Ammon's horn (tissue), 1 donor: ENCODE measurements at places on chromosomes 1 and 21.

GRCh38 chr1:31498376-31499040 is 77.8 kb upstream of the TINAGL1 start:
- no peak for DNase-seq

GRCh38 chr1:226274138-226274537 is 34.8 kb downstream of the LIN9 start:
- no peak for DNase-seq

GRCh38 chr1:182279724-182280503 is 111.7 kb downstream of the GLUL start:
- DNase-seq = peak; percentile 98

- no peak for DNase-seq
Observed at GRCh38 chr1:241782396-241782795, 65.6 kb upstream of the EXO1 start.

DNA sequence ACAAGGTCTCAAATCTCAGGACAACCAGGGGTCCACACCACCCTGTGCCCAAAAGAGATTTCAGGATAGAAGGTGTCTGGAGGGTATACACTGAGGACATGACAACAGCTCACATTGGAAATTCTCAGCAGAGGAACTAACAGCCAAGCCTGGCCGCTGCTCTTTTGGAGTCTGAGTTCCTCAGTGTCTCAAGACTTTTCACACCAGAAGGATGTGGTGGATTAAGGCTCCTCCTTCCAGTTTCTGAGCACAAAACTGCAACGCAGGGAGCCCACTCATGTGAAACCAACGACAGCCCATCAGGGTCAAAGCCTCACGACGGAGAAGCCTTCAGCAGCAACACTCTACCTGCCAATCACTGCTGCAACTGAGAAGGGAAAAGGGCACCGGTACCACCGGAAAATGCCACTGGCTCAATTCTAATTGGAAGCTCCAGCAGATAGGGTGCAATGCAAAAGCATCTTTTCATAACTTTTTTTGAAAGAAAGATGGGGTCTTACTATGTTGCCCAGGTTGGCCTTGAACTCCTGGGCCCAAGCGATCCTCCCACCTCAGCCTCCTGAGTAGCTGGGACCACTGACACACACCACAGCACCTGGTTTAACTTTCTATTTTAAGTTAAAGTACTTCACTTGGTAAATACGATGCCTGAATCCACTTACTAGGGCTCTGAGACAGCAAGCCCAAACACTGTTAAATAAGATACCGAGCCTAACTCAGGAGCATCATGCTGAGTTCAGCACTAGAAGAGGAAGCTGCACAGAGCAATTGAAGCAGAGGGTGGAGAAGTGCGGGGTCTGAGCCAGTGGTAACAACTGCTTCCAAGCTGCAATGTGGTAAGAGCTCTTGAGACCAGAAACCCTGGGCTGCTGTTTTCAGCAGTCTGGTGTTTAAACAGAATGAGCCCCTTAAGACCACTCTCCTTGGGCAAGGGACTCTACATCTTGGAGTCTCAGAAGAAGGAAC is 7.8 kb downstream of the CAPZB start:
- DNase-seq = peak; percentile 60

DNA sequence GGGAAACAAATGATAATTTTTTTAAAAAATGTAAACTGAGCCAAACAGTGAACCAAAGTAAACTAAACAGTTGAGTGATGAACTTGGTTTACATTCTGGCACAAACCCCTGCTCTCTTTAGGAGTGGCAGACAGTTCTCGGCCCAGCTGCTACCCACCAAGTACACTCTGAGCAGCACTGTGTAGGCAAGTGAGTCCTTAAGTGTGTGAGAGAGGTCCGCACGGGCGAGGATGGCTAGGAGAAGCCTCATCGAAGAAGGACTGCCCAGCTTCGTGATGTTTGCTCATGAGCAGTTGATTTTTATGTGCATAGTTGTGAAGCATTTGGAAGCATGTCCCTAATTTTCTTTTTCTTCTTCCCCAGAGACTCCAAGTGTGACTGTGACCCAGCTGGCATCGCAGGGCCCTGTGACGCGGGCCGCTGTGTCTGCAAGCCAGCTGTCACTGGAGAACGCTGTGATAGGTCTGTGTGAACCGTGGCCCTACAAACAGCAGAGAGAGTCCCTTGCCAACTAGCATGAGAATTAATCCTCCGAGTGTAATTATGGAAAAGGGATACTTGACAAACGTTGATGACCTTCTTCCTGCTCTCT is 32.1 kb downstream of the LAMC2 start:
- DNase-seq = no peak

DNA sequence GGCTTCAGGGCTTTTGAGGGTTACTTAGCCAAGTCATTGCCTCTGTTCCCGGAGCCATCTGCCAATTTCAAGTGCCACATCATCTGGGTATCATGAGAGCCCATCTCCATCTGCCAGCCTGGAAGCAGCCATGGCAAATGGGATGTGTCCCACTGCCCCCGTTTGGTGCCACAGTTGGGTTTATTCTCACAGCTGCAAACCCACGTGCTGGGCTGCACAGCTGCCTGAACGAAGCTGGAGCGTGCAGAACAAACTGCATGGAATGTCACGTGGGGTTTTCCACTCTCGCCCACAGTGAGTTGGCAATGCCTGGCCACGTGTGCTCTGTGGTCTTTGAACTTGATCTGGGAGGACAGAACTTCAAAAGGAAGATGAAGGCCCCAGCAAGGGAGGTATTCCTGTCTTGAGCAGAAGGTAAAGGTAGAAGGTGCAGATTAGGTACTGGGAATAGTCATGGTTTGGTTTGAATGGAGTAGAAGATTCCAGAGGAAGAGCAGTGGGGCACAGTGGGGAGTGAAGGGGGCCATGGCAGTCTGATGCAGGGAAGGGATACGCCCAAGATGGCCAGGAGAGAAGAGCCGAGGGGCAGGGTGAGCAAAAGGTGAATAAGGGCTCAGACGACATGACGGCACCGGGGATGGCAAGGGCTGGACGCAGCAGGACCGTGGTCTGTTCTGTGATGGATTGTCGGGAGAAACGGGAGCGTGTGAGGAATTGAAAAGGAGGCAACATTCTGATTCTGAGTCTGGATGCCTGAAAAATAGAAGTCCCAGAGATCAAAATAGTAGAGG is 222.0 kb downstream of the KAZN start:
- peak; percentile 16 for DNase-seq

DNA sequence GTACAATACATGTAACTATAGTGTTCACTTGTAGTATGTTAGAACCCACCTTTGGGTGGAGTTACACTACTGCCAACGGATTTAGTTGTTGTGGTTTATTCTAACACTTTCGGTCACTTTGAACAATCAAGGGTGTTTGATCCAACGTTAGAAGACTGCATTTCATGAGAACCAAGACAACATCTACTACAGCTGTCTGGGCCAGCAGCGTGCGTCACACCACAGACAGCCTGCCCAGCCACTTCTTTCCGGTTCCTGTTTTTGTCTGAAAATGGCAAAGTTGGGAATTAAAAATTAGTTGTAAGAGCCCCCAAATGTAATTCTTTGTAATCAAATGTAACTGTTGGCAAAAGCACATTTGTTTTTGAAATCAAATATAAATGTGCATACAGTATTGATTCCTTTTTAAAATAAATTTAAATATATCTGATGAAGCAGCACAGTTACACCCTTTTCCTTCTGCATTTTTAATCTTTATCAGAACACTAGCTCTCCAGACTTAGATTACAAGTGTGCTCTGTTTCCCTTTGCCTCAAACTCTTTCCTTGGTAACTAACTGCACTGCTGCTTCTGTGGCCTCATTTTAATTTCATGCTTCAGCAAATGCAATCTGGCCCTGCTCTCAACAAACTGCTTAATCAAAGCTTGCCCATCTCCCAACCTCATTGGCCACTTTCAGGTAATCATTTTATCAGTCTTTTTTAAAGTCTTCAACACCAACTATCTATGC is 86.6 kb upstream of the DPH5 start:
- peak; percentile 40 for DNase-seq

DNA sequence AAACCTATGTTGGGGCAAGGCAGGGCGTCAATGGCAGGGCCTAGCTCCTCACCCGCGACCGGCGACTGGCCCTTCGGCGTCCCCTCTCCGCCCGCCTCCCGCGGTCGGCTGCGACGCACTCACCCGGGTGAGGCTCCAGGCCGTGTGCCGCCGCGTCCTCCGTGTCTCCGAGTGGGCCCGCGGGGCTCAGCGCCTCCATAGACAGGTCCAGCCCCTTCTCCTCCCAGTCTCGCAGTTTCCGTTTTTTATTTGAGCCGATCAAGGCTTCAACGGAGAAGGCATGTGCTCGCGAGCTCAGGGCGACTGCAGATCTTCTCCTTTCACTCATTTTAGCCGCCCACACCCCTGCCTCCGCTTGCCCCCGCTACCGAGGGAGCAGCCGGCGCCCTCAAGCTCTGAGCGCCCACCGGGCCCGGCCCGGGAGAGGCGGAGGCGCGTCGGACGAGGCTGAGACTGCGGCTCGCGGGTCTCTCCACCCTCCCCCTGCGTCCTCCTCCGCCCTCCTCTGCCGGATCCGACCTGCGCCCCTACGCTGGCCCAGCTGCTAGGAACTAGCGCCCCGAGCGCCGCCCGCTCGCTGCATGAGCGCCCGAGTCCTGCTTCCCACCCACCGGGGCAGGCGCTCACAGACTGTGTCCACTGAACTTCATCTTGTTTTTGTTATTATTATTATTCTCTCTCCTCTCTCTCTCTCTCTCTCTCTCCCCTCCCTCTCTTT is 516 bp downstream of the TBX15 start:
- no peak for DNase-seq

- DNase-seq = peak; percentile 45
Observed at GRCh38 chr1:6148497-6149241, 31.5 kb downstream of the CHD5 start.

- no peak for DNase-seq
Observed at GRCh38 chr1:196734006-196734405, 40.6 kb upstream of the CFHR3 start.

DNA sequence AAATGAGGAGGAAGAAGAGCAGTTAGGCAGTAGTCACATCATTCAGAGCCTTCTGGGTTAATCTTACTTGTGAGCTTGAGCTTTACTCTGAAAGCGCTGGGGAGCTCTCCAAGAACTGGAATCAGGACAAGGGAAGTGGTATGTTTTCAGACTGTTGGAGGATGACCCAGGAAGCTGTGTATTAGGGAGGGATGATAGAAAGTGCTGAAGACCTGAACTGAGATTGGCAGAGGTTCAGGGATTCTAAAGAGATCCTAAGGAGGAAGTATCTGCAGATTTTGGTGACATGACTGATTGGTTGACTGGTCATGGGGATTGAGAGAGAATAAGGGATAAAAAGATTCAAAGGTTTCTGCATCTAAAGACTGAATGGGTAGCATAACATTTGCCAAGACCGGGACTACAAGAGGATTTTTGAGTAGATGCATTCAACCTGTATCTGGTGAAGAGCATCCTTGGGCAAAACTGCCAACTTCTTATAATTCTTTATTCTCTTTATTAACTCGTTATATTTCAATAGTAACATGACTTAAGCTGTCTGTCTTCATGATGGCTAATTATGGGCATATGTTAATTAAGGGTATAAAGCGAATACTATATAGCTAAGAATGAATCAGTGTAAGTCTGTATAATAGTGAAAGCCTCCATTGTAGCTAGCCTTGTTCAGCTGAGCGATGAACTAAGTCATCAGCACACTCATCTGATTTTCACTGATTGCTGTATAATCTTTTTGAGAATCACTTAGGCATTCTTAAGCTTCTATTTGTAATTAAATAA is 41.8 kb downstream of the XCL1 start:
- DNase-seq = peak; percentile 45

GRCh38 chr1:91099746-91100621 is 78.1 kb upstream of the ZNF644 start:
- no peak for DNase-seq

GRCh38 chr1:196779093-196779492 is 4.5 kb downstream of the CFHR3 start:
- no peak for DNase-seq

DNA sequence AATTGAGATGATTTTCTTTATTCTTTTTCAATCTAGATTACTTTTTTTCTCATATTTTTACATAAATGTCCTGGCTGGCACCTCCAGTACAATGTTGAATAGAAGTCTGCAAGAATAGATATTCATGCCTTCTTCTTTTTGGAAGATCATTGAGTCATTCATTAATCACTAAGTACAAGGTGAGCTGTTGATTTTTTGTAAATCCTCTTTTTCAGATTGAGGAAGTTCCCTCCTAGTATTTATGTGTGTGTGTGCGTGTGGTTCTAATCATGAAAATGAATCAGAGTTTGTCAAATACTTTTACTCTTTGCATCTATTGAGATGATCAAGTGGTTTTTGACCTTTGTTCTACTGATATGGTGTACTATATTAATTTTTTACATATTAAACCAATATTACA is 859.3 kb downstream of the KCNT2 start:
- DNase-seq = no peak

DNA sequence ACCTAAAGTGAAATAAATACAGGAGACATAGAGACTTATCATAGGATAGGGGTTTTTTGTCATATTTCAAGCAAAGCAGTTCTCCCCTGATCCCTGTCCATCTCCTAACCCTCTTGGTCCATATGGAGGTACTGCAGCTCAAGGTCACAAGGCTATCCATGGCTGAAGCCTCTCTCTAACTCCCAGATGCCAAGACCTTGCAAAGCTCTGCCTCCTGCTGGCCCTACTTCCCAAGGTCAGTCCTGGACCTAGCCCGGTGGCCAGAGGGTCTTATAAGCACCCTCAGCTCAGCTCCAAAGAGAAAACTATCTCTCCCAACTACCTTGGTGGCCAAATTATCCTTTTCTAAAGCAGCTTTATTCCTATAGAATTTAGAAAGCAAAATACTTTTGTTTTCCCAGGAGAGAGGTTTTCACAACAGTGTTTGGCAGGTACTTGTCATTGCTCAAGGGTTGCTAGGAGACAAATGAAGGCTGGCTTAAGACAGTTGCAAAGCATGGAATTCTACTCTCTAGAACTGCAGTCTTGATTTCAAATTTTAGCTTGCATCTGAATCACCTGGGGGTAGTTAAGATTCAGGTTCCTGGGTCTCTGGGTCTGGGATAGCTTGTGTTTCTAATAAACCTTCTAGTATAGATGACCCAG is 121.5 kb downstream of the XCL2 start:
- DNase-seq = no peak
